Activated T-cell treated with anti-CD3 and anti-CD28 coated beads, Interleukin-2, amount 50 U/mL, for 24 hours (primary cell): ENCODE measurements at places on chromosomes 4 and X.

GRCh38 chr4:4848540-4848939, 10.9 kb upstream of the MSX1 start:
- DNase-seq, result no peak

DNA sequence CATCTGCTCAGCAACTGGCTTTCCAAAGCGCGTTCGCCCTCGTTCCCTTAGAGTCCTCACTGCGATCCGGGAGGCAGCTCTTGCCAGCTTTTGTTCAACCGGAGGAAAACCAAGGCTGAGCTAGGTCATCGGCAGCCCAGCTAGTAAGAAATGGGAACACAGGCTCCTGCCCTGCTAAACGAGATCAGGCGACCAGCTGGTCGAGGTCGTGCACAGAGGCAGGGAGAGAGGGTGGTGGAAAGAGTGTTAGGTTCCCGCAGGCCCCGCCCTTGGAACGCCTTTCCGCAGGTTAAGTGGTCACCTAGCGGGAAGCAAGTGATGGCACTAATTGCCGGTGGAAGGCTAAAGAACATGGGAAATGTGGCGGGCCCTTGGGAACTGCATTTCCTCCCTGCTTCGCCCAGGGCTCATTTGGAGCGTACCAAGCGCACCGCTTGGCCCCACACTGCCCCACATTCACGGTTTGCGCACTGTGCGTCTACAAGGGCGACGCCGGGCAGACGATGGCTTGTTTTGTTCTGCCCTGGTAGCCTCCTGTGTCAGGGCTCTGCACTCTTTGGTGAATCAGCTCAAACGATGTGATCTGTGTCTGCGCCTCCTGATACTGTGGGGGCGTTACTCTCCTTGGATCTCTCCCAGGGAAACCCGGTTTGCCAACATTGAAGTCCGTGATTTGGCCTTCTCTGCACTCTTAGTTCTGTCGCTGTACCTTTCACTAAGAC, 7.2 kb upstream of the PRDM8 start:
- no peak for DNase-seq

DNA sequence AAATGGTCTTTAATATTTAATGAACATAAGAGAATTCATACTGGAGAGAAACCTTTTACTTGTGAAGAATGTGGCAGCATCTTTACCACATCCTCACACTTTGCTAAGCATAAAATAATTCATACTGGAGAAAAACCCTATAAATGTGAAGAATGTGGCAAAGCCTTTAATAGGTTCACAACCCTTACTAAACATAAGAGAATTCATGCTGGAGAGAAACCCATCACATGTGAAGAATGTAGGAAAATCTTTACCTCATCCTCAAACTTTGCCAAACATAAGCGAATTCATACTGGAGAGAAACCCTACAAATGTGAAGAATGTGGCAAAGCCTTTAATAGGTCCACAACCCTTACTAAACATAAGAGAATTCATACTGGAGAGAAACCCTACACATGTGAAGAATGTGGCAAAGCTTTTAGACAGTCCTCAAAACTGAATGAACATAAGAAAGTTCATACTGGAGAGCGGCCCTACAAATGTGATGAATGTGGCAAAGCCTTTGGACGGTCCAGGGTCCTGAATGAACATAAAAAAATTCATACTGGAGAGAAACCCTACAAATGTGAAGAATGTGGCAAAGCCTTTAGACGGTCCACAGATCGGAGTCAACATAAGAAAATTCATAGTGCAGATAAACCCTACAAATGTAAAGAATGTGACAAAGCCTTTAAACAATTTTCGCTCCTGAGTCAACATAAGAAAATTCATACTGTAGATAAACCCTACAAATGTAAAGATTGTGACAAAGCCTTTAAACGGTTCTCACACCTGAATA, 35.6 kb downstream of the ZNF141 start:
- no peak for DNase-seq

GRCh38 chrX:134544135-134544512, 84.2 kb downstream of the HPRT1 start:
- DNase-seq, result no peak

- DNase-seq, result no peak
Observed at GRCh38 chr4:183318656-183319055, 1.4 kb downstream of the CLDN22 start.

- DNase-seq, result no peak
Observed at GRCh38 chr4:155929833-155930232, 23.8 kb downstream of the CTSO start.

DNA sequence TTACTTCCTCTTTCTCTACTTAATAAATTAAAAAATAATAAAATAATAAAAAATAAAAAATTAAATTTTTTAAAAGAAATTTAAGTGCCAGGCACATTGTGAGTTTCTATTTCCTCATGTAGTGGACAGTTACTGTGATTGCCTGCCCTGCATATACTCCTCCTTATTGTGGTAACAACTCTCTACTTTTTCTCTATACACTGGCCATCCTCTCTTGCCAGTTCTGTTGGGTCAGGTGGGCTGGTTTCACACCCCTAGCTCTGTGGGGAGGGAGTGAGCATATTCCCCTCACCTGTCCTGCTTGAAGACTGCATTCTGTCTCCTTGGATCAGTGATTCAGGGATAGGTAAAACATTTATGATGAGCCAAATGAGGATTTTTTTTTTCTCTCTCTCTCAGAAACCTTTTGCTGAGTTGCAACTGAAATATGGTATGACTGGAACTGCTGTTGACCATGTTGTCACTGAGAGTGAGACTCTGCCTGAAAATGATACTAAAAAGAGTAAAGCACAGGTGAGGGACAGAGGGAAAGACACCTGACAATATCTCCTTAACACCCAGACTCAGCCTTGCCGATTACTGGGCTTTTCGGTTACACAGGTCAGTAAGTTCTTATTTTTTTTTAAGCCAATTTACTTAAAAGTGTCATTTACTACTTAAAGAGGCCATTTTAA, 37.2 kb downstream of the CXXC4 start:
- DNase-seq, result no peak

GRCh38 chr4:122689972-122690371, 42.5 kb upstream of the BBS12 start:
- no peak for DNase-seq

DNA sequence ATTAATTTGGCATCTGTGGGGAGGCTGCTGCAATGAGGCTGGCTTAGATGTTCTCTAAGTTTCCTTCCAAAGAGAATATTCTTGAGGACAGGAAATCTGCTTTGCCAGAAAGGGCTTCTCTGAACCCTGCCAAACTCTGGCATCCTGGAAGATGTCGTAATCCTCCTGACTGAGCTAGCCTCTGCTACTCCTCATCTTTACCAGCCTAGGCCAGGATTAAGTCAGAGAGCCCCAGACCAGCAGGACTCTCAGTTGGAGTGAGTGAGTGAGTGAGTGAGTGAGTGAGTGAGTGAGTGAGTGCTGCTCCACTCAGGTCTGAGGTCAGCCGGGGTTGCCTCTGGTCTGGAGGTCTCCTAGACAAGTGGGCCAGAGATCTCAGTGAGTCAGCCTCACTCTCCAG, 104.9 kb upstream of the SOD3 start:
- no peak for DNase-seq

- DNase-seq, result no peak
Observed at GRCh38 chr4:83074086-83074704, 39.2 kb downstream of the COPS4 start.

DNA sequence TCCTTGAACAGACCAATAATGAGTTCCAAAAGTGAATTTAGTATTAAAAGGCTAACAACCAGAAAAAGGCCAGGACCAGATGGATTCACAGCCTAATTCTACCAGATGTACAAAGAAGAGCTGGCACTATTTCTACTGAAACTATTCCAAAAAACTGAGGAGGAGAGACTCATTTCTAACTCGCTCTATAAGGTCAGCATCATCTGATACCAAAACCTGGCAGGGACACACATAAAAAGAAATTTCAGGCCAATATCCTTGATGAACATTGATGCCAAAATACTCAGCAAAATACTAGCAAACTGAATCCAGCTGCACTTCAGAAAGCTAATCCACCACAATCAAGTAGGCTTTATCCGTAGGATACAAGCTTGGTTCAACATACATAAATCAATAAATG, 35.8 kb upstream of the USP46 start:
- no peak for DNase-seq

DNA sequence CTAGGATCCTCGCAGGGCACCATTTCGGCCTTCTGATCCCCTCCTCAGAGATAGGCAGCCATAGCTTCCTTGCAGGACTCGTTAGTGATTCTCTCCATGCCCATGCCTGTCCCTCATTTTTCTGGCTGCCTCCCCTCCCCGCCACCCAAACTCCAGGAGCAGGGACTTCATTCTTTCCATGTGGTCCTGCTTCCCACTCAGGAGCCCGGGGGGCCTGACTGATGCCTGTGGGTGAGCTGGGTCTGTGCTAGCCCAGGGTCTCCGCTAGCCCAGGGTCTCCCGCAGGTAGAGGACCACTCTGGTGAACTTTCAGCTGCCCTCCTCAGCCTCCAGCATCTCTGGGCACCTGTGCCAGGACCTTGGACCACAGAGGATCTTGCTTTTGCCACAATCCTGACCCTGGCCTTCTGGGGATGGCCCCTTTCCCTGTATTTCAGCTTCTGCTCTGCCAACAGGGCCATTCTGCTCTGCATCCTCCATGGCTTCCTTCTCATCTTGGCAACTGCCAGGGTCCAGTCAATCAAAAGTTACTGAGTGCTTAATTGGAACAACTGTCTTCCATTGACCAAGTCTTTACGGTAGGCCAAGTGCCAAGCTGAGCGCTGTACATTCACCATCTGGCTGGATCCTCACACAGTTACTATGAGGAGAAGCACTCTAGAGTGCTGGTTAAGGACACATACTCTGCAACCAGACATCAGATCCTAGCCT, 152.2 kb downstream of the EFNB1 start:
- DNase-seq, result no peak

DNA sequence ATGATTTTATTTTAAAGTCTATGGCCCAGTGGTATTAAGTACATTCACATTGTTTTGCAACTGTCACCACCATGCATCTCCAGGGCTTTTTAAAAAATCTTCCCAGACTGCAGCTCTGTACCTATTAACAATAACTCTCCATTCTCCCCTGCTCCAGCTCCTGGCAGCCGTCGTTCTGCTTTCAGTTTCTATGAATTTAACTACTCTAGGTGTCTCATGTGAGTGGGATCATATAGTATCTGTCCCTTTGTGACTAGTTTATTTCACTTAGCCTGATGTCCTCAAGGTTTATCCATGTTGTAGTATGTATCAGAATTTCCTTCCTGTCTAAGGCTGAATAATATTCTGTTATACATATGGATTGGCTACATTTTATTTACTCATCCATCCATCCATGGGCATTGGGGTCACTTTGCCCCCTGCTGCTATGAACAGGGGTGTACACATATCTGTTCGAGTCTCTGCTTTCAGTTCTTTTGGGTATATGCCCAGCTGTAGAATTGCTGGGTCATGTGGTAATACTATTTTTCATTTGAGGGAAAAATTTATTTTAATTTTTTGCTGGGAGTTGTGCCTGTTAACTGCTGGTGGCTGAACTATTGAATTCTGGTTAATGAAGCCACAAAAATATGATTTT, 131.3 kb downstream of the ARHGAP10 start:
- no peak for DNase-seq

- no peak for DNase-seq
Observed at GRCh38 chr4:152660526-152660925, 19.3 kb downstream of the TMEM154 start.

GRCh38 chrX:112636288-112636687, 43.5 kb downstream of the LHFPL1 start:
- DNase-seq, result no peak

DNA sequence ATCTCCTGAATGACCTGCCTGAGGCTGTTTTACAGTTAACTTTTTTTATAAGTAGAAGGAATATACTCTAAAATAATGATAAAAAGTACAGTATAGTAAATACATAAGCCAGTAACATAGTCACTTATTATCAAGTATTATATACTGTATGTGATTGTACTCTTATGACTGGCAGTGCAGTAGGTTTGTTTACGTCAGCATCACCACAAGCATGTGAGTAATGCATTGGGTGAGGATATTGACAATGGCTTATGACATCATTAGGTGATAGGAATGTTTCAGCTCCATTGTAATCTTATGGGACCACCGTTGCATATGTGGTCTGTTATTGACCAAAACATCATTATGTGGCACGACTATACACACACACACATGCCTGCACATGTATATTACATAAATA, 20.5 kb downstream of the NUDT9 start:
- no peak for DNase-seq

DNA sequence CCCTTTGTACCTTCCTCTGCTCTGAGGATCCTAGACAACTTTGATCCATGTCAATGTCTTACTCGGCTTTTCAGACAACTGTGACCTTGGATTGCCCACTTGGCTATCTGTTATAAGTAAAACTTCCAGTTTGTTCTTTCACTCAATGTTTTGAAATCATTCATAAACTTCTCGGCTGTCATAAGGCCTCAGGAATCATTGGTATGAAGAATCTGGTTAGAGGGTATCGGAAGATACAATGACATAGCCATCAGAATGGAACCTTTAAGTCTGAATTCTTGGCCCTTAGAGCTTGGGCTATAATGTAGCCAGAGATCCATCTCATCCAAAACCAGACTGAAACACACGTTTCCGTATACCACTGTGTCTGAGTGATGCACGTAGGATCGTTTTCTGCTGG, 59.0 kb upstream of the WDR1 start:
- DNase-seq, result no peak

DNA sequence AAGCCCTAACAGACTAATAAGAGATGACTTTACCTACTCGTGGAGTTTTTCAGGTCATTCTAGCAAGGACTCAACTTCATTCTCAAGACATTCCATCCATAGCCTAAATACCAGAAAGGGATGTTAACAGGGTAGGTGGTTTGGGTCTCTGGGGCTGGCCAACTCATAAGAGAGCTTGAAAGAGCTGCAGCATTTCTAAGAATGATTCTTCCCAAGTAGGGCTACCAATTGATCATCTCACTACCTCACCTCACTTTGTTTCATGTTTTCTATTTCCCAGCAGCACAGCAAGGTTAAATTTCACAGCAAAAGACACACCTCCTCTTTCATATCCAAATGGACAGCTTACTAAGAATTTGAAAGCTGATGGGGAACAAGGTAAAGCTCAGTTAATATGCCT, 614.8 kb upstream of the DIPK2B start:
- no peak for DNase-seq

- no peak for DNase-seq
Observed at GRCh38 chr4:19152264-19152663, 1099.4 kb upstream of the SLIT2 start.

DNA sequence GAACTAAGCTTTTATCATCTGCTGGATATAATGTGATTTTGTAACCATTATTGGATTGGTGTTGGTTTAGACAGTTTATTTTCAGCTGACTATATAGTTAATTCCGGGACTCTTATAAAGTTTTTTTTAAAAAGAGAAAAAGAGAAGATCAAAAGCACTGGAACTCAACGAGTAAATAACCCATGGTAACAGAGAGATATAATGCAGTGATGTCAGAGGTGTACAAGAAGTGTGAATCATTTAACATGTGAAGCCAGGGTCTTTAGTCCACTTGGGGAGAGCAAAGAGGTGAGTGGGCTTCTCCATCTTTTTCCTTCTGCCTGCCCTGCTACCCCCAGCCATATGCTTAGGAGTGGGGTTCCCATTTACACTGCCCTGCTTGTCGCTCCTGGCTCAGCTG, 3.2 kb downstream of the TMEM165 start:
- DNase-seq, result no peak

- DNase-seq, result no peak
Observed at GRCh38 chr4:181416966-181417365, 826.2 kb upstream of the TENM3 start.

GRCh38 chr4:78558410-78558809, 6.8 kb downstream of the ANXA3 start:
- DNase-seq, result no peak
